ENCODE measurements at places on chromosomes 7 and 10.
A peak's percentile ranks its signal among the peaks of the same experiment; 100 is the strongest.

- no peak for DNase-seq
These were observed 45.5 kb downstream of the THNSL1 start for GRCh38 chr10:25061711-25062449.

GRCh38 chr7:66638309-66639099, 9.8 kb downstream of the KCTD7 start:
- no peak for DNase-seq

GRCh38 chr10:14560274-14560673, 214.4 kb downstream of the FAM107B start:
- peak; percentile 95 for DNase-seq

DNA sequence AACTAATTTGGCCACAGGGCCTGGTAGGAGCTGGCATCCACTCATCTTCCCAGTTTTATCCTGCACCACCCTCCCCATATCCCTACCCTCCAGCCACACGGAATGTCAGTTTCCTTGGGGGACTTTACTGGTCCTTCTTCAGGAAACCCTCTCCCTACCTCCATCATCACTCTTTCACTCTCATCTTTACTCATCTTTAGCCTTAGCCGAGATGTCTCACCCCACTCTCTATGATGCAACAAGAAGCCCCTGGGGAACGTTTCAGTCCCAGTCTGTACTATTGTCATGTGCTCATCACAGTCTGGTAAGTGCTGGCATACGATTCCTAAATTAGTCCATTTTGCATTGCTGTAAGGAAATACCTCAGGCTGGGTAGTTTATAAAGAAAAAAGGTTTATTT, 34.9 kb upstream of the TMEM248 start:
- DNase-seq: no peak

DNA sequence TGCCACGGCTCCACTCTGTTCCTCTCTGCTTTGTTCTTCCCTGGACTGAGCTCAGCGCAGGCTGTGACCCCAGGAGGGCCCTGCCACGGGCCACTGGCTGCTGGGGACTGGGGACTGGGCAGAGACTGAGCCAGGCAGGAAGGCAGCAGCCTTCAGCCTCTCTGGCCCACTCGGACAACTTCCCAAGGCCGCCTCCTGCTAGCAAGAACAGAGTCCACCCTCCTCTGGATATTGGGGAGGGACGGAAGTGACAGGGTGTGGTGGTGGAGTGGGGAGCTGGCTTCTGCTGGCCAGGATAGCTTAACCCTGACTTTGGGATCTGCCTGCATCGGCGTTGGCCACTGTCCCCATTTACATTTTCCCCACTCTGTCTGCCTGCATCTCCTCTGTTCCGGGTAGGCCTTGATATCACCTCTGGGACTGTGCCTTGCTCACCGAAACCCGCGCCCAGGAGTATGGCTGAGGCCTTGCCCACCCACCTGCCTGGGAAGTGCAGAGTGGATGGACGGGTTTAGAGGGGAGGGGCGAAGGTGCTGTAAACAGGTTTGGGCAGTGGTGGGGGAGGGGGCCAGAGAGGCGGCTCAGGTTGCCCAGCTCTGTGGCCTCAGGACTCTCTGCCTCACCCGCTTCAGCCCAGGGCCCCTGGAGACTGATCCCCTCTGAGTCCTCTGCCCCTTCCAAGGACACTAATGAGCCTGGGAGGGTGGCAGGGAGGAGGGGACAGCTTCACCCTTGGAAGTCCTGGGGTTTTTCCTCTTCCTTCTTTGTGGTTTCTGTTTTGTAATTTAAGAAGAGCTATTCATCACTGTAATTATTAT, 1.2 kb downstream of the CLDN4 start:
- no peak for DNase-seq

DNA sequence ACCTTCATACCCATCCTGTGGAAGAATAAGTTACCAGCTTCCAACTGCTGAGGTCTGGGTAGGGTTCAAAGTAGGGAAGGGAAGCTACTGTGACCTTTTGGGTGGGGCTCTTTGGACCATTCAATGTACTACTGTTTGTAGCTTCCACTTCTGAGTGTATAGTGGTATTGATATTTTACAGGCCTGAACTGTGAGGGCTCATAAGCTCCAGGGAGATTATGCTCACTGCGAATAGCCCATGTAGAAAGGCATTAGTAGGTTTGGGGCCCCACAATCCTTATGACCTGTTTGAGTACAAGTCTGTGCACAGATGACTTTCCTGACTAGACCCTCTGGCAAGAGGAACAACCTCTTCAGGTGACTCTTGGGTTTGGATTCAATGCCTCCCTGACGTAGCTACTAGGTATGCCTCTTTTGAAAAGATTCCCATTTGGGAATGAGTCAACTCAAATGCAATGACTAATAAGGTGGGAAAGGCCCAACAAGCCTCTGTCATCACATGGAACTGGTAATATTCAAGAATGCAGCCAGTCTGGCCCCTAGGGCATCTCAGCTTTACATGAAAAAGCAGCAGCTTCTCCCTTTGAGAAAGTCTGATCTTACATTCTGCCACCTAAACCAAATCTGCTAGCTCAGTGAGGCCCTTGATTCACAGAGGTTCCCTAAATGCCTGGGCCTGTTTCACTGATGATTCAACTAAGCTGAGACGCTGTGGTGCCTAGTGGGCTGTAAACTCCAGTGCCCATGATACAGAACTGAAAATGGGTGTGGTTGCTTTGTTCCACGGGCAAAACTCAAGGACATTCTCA, 79.8 kb downstream of the ABI1 start:
- no peak for DNase-seq

DNA sequence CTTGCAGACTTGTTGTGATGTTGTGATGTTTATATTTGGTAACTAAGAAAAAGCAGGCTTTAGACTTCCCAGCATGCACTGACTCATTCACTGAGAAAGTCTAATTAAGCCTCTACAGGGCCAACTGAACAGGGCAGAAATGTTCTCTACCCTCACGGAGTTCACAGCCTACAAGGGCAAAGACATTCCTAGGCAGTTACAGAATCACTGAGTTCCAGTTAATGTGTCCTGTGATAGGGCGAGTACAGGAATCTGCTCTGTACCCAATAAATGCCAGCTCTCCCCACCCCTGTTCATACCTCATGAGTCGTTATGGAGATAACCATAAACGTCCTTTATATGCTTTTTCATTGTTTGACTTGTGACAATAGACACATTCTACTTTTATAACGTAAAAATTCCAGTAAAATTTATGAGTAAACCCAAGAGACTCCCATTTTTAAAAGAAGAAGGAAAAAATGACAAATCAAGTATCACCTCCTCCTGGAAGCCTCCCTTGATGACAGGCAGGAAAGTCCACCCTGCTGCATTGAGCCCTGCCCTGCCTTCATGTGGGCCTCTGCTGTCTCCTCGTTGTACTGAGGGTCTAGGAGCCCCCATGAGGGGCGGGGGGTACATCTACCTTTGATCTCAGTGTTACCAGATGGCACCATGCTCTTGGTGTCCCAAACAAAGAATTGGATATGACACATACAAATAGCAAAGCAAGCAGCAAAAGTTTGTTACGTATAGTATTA, 14.3 kb downstream of the MUC12 start:
- no peak for DNase-seq

- DNase-seq: no peak
These were observed 16.7 kb upstream of the FRA10AC1 start for GRCh38 chr10:93718937-93719725.

DNA sequence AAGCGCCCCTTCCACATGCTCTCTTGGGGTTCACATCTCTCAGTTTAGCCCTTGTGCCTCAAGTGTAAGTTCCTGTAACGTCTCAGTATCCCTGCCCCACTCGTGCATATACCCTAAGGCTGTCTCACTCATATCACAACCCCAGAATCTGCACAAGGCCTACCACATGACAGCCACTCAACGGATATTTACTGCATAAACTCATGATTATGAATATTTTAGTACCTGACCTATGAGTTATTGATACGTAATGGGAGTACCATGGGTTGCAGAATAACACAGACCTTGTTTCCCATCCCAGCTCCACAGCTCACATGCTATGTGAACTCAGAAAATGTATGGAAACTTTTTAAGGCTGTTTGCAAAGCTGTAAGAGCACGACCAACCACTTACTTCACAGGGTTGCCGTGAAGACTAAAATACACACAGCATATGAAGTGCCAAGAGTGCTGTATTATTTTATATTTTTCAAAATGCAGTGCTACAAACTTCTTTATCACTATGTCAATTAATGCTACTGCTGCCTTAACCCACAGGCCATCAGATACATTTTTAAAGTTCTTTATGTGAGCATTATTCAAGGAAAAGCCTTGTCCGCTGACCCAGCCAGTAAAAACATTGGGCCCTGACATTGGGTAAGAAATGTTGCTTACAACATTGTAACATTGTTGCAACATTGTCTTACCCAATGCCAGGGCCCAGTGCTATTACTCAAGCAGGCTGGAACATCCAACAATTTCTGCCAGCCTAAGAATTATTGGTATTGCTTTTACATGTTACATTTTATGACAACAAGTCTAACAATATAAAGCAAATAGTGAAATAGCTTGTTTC, 97.2 kb downstream of the JAZF1 start:
- no peak for DNase-seq

GRCh38 chr10:110613996-110614495, 30.1 kb upstream of the RBM20 start:
- no peak for DNase-seq

DNA sequence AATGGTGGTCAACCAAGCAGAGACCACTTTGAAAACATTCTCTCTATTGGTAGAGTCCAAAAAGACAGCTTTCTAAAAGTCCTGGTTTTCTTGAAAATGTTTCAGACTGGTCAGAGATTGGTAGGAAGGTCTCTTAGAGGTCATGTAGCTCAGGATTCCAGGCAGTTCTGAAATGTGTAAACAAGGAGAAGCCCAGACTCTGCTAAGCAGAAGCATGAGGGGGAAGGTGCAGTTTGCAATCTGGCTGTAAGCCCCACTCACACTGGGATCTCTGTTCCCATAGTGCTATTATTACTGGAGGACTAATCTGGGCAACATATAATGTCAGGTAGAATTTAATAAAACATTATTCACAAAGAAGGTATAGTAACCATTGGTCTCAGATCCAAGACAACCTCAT, 101.1 kb downstream of the MAGI2 start:
- DNase-seq: no peak

GRCh38 chr10:34116681-34117271, 698.3 kb downstream of the PARD3 start:
- DNase-seq: no peak

DNA sequence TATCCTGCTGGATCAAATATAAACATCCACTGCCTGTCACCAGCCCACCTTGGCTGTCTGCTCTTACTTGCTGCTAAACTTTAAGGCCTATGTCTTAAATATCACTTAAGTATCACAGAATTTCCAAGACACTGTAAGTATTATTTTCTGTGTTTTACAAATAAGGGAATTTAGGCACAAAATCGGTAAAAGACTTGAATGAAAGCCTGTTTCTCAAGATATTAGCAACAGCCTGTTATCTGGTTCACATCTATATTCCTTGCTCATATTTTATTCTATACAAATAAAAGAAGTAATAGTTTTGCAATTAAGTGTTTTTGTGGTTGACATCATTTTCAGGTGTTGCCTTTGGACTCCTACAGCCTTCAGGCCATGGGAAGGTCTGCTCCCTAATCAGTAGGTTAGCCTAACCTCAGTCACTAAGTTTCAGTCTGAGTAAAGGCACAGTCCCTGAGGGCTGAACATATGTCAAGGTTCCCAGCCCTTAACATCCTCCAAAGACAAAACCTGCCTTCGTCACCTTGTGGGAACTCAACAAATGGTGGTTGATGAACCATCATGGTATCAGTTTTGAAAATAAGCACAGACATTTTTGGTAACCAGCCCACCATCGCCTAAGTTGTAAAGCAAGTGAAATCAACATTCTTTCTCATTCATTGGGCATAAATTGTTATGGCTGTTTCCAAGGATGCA, 127.1 kb downstream of the CREB5 start:
- no peak for DNase-seq

DNA sequence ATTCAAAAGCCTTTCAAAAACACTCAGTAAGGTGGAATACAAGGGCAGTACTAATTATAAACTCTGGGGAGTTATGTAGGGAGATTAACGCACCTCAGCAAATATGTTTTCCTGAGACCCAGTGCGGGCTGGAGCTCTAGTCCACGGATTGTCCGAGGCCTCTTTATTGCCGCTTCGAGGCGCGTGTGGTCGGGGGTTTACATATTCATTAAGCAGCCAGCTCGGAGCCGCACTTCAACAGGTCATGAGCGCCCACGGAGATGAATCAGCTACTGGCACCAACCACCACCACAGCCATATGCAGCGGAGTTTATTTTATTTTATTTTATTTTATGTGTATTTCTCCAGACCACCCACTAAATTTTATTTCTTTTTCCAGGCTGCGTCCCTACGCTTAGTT, 195.9 kb upstream of the ADARB2 start:
- DNase-seq: no peak

GRCh38 chr7:35792472-35792871, 8.4 kb upstream of the SEPTIN7 start:
- no peak for DNase-seq

GRCh38 chr10:131676800-131677421, 223.9 kb upstream of the PPP2R2D start:
- DNase-seq: no peak

DNA sequence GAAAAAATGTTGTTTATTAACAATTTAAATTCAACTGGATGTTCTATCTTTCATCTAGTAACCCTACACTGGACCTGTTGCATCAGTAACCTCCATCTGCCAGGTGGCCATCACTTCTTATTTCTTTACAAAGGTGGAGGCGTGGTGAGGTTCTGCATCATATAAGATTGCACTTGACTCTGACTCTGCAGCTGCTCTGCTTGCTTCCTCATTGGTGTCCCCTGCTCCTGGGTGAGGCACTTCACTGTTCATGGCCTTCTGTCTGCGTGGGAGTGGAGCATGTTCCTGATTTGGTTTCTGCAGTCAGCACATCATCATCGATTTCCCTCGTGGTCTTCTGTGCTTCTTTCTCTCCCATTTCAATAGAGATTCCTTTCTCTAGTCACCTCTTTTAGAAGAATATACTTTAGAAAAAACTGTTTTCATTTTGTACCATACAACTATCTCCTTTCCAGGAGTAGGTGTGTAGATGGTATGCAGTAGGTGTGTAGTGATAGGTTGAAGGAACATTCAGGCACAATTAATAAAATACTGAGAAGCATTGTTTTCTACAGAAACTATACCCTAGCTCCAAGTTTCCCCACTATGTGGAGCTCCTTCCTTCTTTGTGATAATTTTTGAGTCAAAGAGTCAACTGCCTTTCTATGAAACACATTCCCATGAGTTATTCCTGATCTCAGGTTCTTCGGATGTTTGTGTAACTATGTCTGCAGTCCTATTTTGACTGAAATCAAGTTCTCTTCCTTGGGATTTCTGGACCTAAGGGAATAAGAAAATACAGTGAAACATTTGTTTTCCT, 231.7 kb upstream of the CNTNAP2 start:
- DNase-seq: peak; percentile 14

GRCh38 chr7:132381742-132382472, 194.4 kb downstream of the PLXNA4 start:
- DNase-seq: no peak

DNA sequence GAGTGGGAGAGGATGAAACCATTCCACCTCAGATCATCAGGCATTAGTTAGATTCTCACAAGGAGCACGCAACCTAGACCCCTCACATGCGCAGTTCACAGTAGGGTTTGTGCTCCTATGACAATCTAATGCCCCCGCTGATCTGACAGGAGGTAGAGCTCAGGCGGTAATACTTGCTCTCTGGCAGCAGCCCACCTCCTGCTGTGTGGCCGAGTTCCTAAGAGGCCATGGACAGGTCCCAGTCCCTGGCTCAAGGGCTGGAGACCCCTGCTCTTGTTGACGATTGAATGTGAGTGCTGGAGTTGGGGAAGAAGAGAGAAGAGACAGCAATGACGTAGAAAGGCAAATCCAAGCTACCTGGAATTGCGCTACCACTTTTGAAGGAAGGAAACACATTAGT, 267.2 kb downstream of the TFEC start:
- no peak for DNase-seq

- DNase-seq: no peak
These were observed 30.3 kb downstream of the CCDC3 start for GRCh38 chr10:12971001-12971788.
